ENCODE measurements at places on chromosomes 6 and 20.

GRCh38 chr20:64171211-64171610 lies 7.0 kb downstream of the MYT1 start:
- DNase-seq = no peak

DNA sequence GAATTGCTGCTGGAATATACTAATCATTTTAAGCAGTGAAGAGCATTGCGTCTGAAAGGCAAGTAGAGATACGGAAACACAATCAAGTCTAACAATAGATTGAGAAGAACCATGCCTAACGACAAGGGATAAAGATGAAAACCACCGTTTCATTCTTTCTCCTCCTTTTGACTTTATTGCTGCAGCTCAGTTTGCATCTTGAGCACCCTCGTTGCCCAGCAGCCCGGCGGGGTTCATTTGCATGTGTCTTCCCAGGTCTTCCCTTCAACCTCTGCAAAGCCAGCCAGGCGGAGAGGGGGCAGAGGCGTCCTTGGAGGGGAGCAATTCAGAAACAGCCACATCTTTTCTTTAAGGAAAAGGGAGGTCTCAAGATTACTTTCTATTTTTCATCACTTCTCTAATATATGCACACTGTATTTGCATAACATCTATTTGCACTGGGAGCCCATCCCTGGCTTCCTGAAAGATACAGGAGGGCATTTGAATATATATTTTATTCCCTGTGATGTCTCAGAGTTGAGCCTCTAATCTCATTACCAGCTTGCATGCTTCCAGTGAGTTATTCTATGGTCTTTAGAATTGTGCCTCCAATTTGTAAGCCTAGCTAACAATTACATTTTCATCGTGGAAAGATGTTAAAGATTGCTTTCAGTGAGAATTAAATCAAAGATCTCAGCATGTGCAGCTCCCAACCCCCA lies 18.7 kb upstream of the PXDC1 start:
- no peak for DNase-seq

- DNase-seq = no peak
Measured at GRCh38 chr6:159931112-159931511, 37.8 kb upstream of the IGF2R start.

DNA sequence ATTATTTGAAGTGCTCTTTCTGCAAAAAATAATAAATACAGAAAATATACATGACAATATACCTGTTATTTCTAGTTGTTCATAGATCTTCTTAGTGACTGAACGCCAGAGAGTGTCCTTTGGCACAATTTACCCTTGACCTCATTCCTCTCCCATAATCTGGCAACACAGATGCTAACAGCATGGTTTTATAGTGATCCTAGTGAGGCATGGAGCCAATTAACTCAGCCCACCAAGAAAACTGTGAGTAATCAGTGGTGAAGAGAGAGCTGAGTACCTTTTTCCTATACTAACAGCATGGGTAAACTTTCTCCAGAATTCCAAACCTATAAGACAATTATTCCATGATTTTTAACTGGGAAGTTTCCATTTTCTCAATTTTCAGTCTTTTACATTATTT lies 61.0 kb downstream of the VGLL2 start:
- peak; percentile 3 for DNase-seq

- no peak for DNase-seq
Measured at GRCh38 chr20:15653396-15654207, 919.6 kb downstream of the KIF16B start.

- no peak for DNase-seq
Measured at GRCh38 chr6:33953171-33953570, 149.4 kb upstream of the MLN start.

- DNase-seq = no peak
Measured at GRCh38 chr6:56241124-56241802, 6.1 kb downstream of the COL21A1 start.

- no peak for DNase-seq
Measured at GRCh38 chr20:50347284-50348063, 156.8 kb downstream of the CEBPB start.

DNA sequence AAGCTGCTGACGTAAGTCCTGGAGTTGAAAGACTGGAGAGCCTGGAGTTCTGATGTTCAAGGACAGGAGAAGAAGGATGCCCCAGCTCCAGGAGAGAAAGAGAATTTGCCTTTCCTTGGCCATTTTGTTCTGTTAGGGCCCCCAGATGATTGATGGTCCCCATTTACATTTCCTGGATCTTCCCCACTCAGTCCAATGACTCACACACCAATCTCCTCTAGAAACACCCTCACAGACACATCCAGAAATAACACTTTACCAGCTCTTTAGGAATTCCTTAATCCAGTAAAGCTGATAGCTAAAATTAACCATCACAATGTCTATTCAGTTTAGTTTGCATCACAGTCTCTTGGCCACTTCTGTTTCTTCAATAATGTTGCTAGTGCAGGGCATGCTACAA lies 260.2 kb upstream of the IRAK1BP1 start:
- peak; percentile 90 for DNase-seq

- DNase-seq = peak; percentile 64
Measured at GRCh38 chr6:45132059-45132458, 196.1 kb upstream of the RUNX2 start.

GRCh38 chr6:24238700-24239099 lies 112.7 kb downstream of the NRSN1 start:
- DNase-seq = no peak

GRCh38 chr20:1720845-1721475 lies 63.4 kb upstream of the SIRPG start:
- DNase-seq = no peak

DNA sequence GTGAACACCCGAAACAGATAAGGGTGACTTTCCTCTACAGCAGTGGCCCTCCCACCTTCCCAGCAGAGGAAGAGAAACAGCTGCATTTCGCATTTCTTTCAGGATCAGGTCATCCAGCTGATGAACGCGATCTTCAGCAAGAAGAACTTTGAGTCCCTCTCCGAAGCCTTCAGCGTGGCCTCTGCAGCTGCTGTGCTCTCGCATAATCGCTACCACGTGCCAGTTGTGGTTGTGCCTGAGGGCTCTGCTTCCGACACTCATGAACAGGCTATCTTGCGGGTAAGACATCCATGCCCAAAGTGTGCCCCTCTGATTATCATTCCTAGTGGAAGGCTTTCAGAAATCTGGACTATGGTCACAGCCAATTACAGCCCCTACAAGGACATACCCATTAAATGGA lies 27.8 kb upstream of the MROH8 start:
- no peak for DNase-seq

- DNase-seq = no peak
Measured at GRCh38 chr6:88119769-88120168, 46.4 kb downstream of the CNR1 start.

DNA sequence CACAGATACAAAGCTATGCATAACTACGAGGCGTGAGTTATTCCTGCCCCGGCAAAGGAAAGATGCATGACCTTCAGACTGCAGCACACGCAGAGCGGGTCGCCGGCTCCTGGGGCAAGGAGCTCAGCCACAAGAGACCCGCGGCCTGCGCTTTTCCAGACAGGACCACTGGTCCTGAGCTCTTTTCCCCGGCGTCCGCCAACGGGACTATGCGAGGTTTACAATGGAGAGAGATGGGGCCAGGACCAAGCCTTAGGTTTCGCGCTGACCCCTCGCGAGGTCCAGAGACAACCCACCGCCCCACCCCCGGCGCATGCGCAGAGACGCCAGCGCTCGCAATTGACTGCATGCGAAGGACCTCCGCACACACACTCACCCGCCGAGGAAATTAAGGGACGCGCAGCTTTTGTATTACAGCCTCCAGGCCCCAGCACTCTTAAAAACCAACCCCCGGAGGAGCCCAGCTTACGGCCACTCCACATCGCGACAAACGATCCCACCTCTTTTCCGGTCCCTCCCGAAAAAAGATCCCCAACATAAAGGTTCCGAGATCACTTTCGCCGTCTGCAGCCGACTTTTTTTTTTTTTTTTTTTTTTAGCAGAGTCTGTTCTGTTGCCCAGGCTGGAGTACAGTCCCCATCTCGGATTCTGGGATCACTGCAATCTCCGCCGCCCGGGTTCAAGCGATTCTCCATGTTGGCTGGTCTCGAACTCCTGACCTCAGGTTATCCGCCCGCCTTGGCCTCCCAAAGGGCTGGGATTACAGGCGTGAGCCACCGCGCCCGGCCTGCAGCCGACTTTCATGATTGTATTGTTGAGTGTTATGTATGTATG lies at the start of gene COQ3:
TSS of gene COQ3 (minus strand) at position 498 of the 834 bp plus-strand sequence. CDS start at position 482, 16 bp downstream.
- DNase-seq = peak; percentile 78

GRCh38 chr6:169234634-169235033 lies 19.0 kb downstream of the THBS2 start:
- DNase-seq = no peak

DNA sequence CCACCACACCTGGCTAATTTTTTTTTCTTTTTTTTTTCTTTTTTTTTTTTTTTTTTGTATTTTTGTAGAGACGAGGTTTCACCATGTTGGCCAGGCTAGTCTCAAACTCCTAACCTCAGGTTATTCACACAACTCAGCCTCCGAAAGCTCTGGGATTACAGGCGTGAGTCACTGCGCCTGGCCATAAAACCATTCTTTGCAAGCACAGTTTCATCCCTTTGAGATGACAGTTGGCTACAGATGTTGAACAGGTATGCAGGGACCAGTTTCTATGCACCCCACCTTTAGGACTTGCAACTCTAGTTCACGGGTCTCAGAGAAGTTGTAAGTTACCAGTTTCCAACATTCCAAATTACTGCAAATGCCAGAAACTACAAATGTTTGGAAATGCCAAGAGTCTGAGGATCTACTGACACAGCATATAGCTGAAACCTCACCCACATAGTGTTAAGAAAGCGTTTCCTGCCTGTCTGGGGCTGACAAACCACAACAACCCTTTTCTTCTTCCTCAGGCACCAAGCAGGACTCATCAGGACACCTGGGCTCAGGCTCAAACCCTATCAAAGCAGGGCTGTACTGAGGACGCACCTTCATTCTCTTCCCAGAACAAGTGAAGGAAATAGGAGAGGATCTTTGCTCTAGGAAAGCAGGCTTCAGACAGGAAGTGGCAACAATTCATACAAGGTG lies 22.9 kb downstream of the ARHGAP18 start:
- peak; percentile 50 for DNase-seq

- no peak for DNase-seq
Measured at GRCh38 chr6:7697432-7697819, 28.5 kb upstream of the BMP6 start.

- peak; percentile 68 for DNase-seq
Measured at GRCh38 chr6:11096109-11096508, 2.5 kb downstream of the SMIM13 start.

- DNase-seq = no peak
Measured at GRCh38 chr6:50549475-50549874, 163.9 kb upstream of the TFAP2D start.

GRCh38 chr6:22153384-22154158 lies 143.3 kb downstream of the PRL start:
- DNase-seq = no peak

GRCh38 chr6:11366183-11366933 lies 133.9 kb upstream of the NEDD9 start:
- DNase-seq = no peak

- no peak for DNase-seq
Measured at GRCh38 chr20:48489046-48489463, 338.7 kb downstream of the PREX1 start.

All from fibroblast of skin of right biceps (primary cell).